ENCODE measurements at places on chromosomes 2 and 18. TPM values are rescaled to one million over a fixed set of nuclear protein-coding genes. Genes with fewer than 3 reads are reported as not detected.
A peak's percentile ranks its signal among the peaks of the same experiment; 100 is the strongest.

DNA sequence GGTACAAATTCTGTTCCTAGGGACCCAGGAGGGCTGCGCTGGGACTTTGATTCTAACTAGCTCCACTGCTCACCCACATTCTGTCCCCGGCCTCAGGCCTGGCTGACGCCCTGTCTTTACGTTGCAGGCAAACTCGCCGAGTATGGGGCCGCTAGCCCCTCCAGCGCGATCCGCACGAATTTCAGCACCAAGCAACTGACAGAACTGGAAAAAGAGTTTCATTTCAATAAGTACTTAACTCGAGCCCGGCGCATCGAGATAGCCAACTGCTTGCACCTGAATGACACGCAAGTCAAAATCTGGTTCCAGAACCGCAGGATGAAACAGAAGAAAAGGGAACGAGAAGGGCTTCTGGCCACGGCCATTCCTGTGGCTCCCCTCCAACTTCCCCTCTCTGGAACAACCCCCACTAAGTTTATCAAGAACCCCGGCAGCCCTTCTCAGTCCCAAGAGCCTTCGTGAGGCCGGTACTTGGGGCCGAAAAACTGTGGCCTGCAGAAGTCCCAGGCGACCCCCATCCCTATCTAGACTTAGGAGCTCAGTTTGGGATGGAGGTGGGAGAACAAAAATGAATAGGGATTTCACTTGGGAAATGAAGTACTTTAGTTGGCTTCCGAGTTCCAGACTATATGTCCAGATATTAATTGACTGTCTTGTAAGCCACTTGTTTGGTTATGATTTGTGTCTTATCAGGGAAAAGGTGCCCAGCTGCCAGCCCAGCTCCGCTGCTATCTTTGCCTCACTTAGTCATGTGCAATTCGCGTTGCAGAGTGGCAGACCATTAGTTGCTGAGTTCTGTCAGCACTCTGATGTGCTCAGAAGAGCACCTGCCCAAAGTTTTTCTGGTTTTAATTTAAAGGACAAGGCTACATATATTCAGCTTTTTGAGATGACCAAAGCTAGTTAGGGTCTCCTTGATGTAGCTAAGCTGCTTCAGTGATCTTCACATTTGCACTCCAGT lies 1.5 kb downstream of the HOXD1 start:
- H3K27ac ChIP-seq: no peak overlapping the region
- H3K4me3 ChIP-seq: peak overlapping the region; percentile 70
- peaks cover 2% of the 10 kb centered on the region for H3K36me3 ChIP-seq

- no peaks in the 10 kb centered on the region for H3K4me1 ChIP-seq
- H3K27me3 ChIP-seq: no peaks in the 10 kb centered on the region
- no peak overlapping the region for H3K4me3 ChIP-seq
These were observed 129.9 kb upstream of the HS6ST1 start for GRCh38 chr2:128448331-128449225.

- peaks cover 27% of the 10 kb centered on the region for H3K27me3 ChIP-seq
- no peaks in the 10 kb centered on the region for H3K4me1 ChIP-seq
- DNase-seq: peak; percentile 6
- peaks cover 2% of the 10 kb centered on the region for H3K36me3 ChIP-seq
- H3K27ac ChIP-seq: no peak within 1 kb of the TSS
These were observed at the start of gene CNTNAP5 for GRCh38 chr2:124025171-124025580. Gene CNTNAP5, plus strand, starts transcription at chr2:124025287. Its CDS starts 364 bp downstream, at chr2:124025651.

DNA sequence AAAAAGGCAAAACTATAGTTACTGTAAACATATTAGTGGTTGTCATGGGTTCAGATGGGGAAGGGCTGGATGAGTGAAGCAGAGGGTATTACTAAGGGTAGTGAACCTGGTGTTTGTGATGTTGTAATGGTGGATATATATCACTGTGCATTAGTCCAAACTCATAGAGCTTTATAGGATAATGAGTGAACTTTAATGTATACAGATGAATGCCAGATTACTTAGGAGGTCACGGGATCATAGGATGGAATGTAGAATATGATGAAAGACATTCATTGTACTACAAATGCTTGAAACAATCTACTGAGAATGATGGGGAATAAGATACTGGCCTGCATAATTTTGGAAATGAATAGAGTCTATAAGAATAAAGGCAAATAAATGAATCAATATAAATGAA lies 226.7 kb upstream of the ZNF804A start:
- no peaks in the 10 kb centered on the region for H3K27me3 ChIP-seq
- H3K27ac ChIP-seq: no peak overlapping the region
- no peak for DNase-seq
- H3K36me3 ChIP-seq: no peaks in the 10 kb centered on the region

Gene TM4SF20
- total RNA-seq: not detected

- H3K27ac ChIP-seq: no peak overlapping the region
- H3K36me3 ChIP-seq: peaks cover under 1% of the 10 kb centered on the region
- no peak for DNase-seq
- H3K27me3 ChIP-seq: no peaks in the 10 kb centered on the region
- no peak overlapping the region for H3K4me3 ChIP-seq
These were observed 32.1 kb downstream of the MBD2 start for GRCh38 chr18:54192415-54192814.

Gene LHCGR
- total RNA-seq: not detected

DNA sequence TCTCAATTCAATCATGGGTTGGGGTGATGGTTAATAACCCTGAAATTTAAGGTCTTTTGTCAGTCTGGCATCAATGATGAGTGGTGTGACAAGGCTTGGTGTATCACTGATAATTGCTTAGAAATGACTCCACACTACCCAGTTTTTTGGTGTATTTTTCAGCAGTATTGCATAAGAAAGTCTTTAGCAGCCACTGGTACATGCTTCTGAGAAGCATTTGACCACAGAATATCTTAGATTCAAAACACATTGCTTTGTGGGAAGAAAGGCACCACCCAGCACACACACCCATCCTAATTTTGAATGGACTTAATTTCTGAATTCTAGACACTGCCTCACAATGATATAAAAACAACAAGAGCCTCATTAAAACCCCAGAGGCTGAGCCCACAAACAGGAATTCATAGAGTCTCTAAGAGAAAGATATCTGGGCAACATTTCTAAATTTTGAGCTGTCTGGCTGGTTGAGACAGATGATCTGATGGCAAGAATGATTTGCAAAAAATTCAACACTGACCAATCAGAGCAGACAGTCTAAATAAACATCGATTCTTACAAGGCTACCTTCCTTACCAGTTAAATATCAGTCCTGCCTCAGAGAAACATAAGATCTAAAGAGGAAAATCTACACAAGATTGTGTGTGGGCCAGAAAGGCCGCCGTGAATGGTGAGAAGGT lies 114.7 kb upstream of the CYP1B1 start:
- no peaks in the 10 kb centered on the region for H3K36me3 ChIP-seq
- H3K27me3 ChIP-seq: no peaks in the 10 kb centered on the region

DNA sequence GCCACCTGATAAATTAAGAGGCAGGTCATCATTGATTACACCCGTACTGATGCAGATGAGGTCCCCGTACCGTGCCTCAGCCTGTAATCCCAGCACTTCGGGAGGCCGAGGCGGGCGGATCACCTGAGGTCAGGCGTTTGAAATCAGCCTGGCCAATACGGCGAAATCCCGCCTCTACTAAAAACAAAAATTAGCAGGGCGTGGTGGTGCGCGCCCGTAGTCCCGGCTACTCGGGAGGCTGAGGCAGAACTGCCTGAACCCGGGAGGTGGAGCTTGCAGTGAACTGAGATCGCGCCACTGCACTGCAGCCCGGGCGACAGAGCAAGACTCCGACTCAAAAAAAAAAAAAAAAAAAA lies 683 bp upstream of the ENOSF1 start:
- no peak for DNase-seq
- peak overlapping the region; percentile 68 for H3K4me3 ChIP-seq
- no peak overlapping the region for H3K27ac ChIP-seq

DNA sequence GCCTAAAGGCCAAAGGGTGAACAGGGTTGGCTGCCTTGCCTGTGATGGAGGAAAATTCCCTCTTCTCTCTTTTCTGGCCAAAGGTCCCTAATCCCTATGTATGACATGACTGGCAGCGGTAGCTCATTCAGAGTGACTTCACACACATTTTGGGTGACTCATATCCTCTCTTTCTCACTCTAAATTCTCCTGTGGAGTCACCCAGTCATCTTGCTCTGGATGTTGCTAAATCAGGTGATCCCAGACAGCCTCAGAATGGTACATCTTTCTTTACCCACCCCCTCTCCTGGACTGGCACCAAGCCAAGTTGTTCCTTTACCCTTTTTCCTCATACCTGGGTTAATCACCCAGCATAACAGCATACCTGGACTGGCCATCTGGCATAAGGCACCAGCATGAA lies 77.2 kb downstream of the NEURL3 start:
- peaks cover 11% of the 10 kb centered on the region for H3K4me1 ChIP-seq
- peak overlapping the region; percentile 22 for H3K4me3 ChIP-seq
- H3K27me3 ChIP-seq: peaks cover 43% of the 10 kb centered on the region
- peak overlapping the region; percentile 9 for H3K27ac ChIP-seq
- peaks cover 4% of the 10 kb centered on the region for H3K36me3 ChIP-seq

DNA sequence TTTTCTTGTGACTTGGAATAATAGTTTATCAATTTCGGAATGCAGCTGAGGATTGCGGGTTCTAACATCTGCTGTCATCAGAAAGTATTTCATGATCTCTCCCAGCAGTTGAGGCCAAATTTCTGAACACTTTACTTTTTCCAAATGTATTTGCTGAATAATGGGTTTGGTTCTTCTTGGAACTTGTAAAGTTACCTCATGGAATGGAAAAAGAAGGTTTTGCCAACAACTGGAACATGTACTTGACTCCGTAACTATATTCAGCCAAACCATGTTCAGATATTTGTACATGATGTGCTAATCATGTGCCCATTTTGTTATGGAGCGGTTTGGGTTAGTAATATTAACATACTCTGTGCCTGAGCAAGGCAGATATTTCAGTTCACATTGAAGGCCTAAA lies 119.6 kb downstream of the LCLAT1 start:
- peak overlapping the region; percentile 79 for H3K27ac ChIP-seq
- DNase-seq: no peak

DNA sequence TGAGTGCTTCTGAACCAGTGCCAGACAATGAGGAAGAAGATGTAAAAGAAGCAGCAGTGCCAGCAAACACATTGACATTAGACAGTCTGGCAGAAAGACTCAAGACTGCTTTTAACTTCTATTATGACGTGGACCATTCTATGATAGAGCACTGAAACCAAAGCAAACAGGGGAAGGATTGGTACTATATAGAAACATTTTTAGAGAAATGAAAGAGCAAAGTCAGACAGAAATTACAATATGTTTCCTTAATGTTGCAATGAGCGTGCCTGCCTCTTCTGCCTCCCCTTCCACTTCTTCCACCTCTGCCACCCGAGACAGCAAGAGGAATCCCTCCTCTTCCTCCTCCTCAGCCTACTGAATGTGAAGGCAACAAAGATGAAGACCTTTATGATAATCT lies 39.7 kb downstream of the DHX57 start:
- DNase-seq: no peak
- H3K36me3 ChIP-seq: no peaks in the 10 kb centered on the region
- H3K27ac ChIP-seq: no peak overlapping the region
- H3K4me3 ChIP-seq: no peak overlapping the region
- H3K27me3 ChIP-seq: no peaks in the 10 kb centered on the region

DNA sequence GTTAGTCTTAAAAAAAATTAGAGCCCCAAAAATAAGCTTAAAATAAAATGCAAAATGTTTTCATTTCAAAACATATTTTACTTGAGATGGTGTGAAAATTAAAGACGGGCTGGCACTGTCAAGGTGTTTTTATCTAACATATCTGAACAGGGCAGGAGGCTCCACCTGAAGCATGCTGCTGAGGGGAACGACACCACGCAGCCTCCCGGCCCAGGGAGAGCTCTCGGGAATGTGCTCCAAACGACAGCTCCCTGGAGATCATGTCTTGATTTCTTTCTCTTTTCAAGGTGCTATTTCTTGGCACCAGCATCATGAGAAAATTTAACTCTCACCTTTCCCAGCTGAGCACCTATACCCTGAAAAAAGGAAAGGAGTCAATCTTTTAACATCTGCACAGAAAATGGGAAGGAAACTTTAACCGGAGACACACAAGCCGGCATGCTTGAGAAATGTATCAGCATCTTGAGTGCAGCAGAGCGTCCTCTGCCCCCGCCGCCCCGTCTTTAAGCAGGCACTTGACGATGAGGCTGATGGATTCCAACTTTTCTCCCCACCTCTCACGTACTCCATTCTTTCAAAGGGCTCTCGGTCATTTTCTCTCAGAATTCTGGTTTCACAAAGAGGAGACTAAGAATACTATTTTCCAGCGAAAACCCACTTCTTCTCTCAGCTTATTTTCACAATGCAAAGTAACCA lies 56.6 kb downstream of the EIPR1 start:
- H3K36me3 ChIP-seq: peaks cover 3% of the 10 kb centered on the region
- H3K27ac ChIP-seq: no peak overlapping the region
- H3K4me3 ChIP-seq: no peak overlapping the region
- no peaks in the 10 kb centered on the region for H3K4me1 ChIP-seq
- H3K27me3 ChIP-seq: no peaks in the 10 kb centered on the region

Gene DAW1
- not detected for total RNA-seq

- no peak for DNase-seq
- peaks cover 56% of the 10 kb centered on the region for H3K27me3 ChIP-seq
- H3K4me1 ChIP-seq: no peaks in the 10 kb centered on the region
- no peak overlapping the region for H3K27ac ChIP-seq
These were observed 4.5 kb upstream of the ACOXL start for GRCh38 chr2:110727923-110728322.

GRCh38 chr2:50785816-50786215 lies 246.1 kb downstream of the NRXN1 start:
- H3K27ac ChIP-seq: no peak overlapping the region
- H3K4me3 ChIP-seq: no peak overlapping the region
- H3K36me3 ChIP-seq: no peaks in the 10 kb centered on the region
- DNase-seq: no peak
- H3K4me1 ChIP-seq: no peaks in the 10 kb centered on the region

DNA sequence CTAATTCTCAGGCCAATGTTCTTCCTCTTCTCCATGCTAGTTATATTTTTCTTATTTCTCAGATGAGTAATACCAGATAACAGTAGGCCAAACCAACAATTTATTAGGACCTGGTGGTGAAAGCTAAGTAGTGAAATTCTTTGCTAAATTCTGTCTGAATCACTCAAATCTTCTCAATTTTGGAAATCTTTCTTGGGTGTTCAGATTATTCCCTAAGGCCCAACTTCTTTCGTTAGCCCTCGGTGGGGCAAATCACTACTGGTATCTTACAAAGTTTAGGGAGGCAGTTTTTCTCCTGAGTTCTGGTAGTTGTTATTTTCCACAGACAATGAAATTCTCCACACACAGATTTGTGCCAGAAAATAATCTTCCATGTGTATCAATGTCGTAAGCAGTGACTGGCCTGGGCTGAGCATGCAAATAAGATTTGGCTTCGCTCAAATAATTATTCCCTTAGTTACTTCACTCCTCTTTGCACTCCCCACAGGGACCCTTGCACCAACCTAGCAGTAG lies 443.5 kb upstream of the SLC14A2 start:
- H3K27me3 ChIP-seq: peaks cover 10% of the 10 kb centered on the region
- no peaks in the 10 kb centered on the region for H3K4me1 ChIP-seq
- no peak overlapping the region for H3K27ac ChIP-seq

DNA sequence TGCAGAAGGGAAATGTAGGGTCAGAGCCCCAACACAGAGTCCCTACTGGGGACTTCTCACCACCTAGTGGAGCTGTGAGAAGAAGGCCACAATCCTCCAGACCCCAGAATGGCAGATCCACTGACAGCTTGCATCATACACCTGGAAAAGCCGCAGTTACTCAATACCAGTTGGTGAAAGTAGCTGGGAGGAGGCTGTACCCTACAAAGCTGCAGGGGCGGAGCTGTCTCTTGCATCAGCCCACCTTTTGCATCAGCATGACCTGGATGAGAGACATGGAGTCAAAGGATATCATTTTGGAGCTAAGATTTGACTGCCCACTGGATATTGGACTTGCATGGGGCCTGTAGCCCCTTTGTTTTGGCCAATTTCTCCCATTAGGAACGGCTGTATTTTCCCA lies 237.3 kb downstream of the CALCRL start:
- no peak overlapping the region for H3K27ac ChIP-seq
- DNase-seq: no peak
- H3K27me3 ChIP-seq: no peaks in the 10 kb centered on the region
- H3K4me1 ChIP-seq: no peaks in the 10 kb centered on the region
- H3K36me3 ChIP-seq: peaks cover 2% of the 10 kb centered on the region

All from activated T-cell treated with anti-CD3 and anti-CD28 coated beads, Interleukin-2, amount 50 U/mL, for 72 hours (primary cell).